SJSA1 (cell line): ENCODE measurements at places on chromosomes 11 and 22.

GRCh38 chr22:20635227-20635591, 127.8 kb downstream of the MED15 start:
- no peak for DNase-seq

DNA sequence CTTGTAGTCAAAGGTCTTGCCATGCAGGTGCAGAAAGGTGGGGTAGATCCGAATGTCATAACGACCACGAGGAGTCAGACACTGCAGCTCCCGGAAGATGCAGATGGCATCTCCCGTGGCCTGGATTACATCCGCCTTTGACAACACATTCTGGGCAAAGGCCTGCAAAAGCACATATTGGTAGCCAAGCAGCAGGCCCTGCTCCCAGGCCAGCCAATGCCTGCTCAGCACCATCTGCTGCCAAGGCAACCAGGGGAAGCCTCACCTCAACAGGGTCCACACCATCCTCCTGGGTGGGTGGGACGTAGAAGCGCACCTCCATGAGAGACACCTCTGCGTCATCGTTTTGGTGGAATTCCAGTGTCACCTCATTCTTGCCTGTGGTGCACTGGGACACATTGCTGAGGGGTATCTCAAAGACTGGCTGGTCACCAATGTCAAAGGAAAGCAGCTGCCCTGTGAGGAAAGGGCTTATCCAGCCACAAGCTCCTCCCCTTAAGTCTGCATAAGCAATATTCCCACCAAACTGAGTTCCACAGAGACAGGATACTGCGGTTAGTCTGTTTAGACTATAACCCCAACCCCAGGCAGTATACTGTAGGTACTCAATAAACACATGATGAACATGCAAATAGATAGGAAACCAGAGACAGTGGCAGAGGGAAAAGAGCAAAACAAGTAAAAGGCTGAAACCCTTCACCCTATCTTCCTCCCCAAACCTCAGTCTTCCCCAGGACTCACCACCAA, 2.8 kb downstream of the SSRP1 start:
- DNase-seq: no peak

DNA sequence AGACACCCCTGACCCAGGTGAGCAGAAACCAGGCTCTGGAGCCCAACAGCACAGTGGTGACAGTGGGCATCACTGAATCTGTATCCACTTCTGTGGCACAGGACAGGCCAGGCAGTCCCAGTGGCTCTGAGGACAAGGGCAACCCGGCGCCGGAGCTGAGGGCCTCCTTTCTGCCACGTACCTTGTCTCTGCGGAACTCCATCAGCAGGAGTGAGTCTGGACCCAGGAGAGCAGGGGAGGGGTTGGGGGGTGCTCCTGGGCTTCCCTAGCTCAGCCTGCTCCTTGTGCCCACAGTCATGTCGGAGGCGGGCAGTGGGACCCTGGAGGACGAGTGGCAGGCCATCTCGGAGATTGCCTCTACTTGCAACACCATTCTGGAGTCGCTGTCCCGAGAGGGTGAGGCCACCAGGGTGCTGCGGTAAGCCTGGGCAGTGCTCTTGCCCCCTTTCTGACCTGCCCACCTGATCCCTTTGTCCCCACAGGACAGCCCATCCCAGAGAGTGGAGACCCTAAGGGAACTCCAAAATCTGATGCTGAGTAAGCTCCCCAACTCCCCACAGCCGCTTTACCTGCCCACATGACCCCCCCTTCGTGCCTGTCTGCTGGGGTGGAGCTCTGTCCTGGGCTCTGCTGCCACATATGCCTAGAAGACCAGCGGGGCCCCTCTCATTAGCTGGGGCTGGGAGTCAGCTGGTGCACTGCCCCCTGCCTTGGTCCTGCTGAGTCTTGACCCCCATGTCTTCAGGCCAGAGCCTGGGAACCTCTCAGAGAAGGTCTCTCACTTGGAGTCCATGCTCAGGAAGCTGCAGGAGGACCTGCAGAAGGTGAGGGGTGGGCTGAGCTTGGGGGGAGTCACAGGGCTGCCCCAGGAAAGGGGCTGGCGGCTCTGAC, 12.0 kb downstream of the SIPA1 start:
- no peak for DNase-seq

DNA sequence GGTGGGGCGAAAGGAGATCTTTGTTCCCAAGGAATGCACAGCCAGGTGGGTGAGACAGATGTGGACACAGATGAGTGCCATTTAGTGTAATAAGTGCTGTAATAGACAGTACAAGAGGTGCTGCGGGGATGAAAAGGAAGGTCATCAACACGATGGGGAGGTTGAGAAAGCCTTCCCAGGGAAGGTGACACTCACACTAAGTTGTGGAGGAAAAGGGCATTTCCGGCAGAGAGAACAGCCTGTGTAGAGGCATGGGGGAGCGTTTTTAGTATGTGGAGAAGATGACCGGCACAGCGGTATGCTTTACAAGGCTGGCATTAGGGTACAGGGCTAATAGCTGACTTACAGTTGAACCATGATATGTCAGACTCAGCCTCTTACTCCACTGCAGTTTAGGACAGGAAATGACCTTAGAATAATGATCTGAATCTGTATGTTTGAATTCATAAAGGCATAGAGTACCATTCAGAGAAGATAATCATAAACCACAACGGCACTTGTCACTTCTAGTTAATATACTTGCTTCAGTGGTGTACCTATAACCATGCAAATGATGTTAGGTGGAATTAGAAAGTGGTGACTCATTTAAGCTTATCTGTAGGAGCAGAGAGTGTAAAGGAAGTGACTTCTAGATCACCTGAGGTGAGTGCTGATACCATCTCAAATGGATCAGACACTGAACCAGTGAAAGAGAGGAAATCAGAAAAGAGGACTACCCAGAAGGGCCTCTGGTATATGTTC, 60.6 kb downstream of the FAM83F start:
- DNase-seq: no peak

DNA sequence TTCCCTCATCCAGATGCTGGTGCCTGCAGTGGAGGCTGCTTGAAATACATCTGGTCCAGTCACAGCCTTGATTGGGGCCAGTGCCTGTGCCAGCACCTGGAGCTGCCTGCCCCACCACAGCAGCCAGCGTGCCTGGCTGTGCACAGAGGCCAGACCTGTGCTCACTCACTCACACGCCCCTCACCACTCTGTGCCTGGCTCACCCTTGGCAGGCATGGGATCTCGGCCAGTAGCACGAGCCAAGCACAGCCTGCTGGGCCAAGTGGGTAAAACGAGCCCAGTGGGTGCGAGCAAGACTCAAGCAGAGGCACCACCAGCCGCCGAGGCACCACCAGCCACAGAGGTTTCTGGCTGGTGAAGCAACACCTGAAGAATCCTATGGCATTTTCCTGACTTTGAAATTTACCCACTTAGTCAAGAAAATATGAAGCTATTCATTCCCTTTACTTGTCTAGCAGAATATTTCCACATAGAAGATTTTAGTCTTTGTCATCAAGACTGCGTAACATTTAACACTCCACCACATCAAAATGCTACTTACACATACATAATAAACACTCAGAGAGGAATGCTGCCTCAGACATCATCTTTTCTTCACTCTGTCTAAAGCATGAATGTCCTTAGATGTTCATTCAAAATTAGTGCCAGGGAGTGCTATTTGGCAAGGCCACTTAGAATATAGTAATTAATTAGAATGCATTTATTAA, 424.3 kb upstream of the FAT3 start:
- no peak for DNase-seq

DNA sequence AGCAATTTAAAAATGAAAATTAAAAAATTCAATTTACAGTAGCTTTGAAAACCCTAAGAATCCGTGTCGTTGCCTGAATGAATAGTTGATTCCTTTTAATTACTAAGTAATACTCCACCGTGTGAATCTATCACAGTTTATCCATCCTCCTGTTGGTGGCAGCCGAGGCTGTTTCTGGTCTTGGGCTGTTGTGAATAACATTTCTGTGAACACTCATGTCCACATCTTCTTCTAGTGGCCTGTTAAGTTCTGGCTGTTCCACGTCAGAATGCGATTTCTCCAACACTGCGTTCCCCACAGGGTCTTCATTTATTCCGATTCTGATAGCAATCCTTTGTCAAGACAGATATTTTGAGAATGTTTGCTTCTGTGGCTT, 223.0 kb downstream of the TBC1D22A start:
- no peak for DNase-seq

DNA sequence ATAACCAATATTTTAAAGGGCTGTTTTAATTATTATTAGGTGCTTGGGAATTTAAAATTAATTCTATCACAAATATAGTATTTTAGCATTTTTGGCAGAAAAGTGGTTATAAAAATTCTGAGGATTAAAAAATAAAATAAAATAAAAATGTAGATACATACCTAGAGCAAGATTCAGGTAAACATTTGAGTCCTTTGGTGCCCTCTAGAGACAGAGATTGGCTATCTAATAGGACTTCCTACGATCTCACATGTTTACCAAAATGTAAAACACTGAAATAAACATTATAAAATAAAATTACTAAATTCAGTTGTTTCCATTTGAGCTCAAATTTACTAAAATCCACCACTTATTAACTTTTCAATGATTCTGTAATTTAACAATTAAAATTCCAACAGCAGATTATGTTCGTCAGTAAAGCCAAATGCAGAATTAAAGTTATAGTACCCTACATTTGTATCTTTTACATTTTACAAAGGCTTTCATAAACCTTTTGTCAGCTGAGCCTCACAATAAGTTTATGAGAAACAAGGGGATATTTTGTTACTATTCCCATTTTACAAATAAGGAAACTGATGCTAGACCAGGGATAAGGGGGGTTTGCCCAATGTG, 27.7 kb downstream of the SLC36A4 start:
- DNase-seq: no peak

GRCh38 chr11:94309757-94310156, 5.4 kb downstream of the IZUMO1R start:
- no peak for DNase-seq

DNA sequence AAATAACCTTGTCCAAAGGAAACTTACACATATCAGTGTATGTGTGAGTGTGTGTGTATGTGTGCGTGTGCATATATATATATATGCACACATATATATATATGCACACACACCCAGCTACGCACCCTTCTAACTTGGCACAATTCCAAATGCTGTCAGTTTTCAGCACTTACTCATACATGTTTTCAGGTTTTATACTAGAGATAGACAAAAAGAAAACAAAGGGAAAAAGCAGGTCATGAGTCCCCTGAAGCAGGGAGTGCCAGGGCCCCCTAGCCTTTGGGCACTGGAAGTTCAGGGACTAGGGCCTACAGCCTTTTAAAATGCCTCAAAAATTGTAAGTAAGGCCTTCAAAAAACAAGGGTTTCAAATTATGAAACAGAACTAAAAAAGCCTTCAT, 265.4 kb downstream of the CADM1 start:
- no peak for DNase-seq

DNA sequence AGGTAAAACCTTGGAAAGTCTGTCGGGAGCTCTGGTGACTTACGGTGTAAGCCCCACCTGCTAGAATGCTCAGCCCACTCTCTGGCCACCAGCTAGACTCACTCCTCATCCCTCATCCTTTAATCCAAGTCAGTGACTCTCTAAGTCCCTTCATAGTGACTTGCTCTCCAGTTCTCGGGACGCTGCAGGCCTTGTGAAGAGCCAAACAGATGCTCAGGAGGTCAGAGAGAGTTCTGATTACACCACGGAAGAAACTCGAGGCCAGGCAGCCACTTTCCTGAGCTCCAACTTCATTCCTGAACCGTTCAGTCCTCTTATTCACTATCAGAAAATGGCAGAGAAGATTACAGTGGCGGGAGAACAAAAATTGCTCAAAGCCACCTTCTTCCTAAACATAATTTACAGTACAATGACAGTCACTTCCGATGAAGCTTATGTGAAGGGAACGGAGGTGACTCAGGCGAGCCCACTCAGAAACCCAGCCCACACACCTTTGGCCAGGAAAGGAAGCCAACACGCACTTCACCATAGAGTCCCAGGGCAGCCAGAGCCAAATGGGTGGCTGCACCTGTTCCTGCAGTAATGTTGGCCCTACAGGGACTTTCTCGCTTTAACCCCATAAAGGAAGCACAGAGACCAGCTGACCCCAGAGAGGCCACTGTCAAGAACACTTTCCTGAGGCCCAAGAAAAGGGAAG, 100.4 kb downstream of the GALNT18 start:
- no peak for DNase-seq

- DNase-seq: no peak
Measured at GRCh38 chr11:77617892-77618291, 19.7 kb downstream of the CLNS1A start.

GRCh38 chr11:43021466-43021865, 290.3 kb upstream of the API5 start:
- no peak for DNase-seq

- peak; percentile 56 for DNase-seq
Measured at GRCh38 chr11:3155691-3156258, 9.3 kb downstream of the OSBPL5 start.
